ENCODE measurements at places on chromosomes 3 and 15.

DNA sequence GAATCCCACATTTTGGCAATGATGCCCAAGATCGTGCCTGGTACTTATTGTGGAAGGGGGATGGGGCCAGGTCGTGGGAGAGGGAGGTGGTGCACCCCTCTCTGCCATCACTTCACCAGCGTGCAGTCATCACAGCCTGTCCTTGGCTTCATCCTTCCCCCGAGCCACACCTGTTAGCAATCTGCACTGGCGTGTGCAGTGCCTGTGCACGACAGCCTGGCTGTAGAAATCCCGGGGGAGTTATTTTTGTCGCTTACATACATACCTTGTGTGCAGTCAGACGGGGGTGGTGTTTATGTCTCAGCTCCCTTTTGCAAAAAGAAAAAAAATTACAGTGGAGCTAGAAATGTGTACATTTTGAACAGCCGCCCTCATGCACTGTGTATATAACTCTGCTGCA, 216.0 kb downstream of the TLE3 start:
- DNase-seq = no peak

GRCh38 chr3:190127195-190127594, 6.5 kb upstream of the P3H2 start:
- DNase-seq = no peak

DNA sequence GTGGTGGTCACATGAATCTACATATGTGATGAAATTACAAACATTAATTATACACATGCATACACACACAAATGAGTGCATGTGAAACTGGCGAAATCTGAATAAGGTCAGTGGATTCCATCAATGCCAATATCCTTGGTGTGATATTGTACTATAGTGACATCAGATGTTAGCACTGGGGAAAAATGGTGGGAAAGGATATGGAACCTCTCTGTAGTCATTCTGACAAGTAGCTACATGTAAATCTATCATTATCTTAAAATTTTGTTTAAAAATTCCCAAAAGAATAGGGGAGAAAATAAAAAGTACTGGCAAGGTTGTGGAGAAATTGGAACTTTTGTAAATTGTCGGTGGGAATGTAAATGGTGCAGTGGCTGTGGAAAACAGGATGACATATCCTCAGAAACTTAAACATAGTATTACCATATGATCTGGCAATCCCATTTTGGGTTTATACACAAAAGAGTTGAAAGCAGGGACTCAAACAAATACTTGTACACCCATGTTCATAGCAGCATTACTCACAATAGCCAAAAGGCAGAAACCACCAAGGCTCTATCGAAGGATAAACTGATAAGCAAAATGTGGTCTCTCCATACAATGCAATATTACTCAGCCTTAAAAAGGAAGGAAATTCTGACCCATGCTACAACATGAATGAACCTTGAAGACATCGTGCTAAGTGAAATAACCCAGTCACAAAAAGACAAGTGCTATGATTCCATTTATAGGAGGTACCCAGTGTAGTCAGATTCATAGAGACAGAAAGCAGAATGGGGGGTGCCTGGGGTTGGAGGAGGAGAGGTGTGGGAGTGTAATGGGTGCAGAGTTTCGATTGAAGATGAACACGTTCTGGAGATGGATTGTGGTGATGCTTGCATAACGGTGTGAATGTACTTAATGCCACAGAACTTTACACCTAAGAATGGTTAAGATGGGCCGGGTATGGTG, 25.3 kb upstream of the HRH1 start:
- no peak for DNase-seq

DNA sequence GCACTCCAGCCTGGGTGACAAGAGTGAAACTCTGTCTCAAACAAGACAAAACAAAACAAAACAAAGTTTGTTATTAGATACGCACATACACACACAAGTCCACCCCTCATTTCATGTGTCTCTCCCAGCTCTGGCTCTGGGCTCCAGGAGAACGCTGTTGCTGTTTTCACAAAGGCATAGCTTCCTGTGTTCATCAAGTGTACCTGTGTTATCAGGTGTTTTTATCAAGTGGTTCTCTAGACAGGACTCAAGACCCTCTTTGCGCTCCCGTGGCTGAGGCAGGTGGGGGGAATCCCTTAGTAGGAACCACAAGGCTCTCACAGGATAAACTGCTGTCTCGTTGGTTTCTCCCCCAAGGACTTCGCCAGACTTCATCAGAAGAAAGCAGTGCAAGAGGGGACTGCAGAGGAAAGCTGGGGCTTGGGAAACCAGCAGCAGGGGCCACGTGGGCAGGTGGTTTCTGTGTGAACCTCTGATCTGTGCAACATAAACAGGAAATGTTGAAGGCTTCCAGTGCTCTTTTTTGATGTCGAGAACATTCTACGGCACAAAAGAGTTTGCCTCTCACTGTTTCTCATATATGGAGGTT, 6.9 kb upstream of the PPP1R2 start:
- no peak for DNase-seq

DNA sequence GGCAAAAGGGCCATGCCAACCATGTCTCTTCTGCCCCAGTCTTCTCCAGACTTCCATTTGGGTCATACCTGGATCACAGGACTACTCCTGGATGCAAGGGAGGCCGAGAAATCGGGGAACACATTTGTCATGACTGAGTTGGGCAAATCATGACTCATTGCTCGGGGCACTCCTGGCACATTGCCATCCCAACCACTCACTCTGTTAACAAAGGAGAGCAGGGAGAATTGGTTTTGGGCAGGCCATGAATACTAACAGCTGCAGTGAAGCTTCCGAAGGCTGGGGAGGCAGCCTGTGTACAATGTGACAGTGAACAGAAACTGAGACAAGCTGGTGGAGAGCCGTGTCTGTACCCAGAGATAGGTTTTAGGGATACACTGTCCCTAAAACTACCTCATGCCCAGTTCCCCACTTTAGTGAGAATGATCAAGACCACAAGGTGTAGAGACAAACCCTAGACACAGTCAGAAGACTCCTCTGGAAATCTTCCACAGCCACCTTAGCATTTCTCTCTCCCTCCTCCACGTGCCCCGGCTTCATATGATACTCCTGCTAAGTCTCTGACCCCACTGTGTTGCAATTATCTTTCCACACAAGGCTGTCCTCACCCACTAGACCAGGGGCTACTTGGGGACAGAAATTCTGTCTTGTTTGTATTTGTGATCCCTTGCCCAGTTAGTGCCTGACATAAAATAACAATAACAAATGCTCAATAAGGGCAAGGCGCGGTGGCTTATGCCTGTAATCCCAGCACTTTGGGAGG, 10.5 kb upstream of the BUB1B start:
- DNase-seq = no peak

- DNase-seq = no peak
These were observed 57.8 kb upstream of the TBC1D5 start for GRCh38 chr3:17800232-17800631.

DNA sequence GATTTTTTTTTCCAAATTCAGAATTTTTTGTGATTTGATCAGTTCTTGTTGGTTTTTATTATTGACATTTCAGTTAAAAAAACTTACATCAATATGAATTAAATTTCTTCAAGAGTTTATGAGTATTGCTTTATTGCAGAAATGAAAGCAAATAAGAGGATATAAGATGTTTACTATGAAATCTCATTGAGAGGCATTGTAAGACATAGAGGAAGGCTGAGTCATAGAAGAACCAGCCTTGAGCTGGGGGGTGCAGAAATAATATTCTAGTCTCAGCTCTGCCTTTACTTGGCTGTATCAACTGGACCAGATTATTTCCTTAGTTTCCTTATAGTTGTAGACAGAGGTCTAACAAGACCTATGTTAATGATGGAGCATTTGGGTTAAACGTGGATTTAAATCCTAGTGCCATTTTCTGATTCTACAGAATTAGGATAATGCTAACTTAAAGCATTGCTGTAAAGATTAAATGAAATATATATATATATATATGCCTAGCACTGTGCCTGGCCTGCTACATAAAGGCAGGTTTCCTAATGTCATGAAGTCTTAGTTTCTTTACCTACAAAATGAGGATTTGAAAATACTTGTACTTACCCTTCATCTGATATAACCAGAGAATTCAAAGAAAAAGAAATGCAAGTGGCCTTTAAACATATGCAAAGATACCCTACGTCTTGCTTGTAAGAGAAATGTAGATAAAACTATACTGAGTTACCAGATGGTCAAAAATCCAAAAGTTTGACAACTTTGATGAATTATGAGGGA, 7.3 kb downstream of the FAM98B start:
- no peak for DNase-seq

GRCh38 chr3:173932624-173933023, 535.1 kb downstream of the NLGN1 start:
- DNase-seq = no peak

GRCh38 chr15:76062286-76062685, 2.5 kb downstream of the TMEM266 start:
- DNase-seq = no peak

GRCh38 chr15:86644339-86644738, 564.7 kb downstream of the AGBL1 start:
- DNase-seq = no peak

DNA sequence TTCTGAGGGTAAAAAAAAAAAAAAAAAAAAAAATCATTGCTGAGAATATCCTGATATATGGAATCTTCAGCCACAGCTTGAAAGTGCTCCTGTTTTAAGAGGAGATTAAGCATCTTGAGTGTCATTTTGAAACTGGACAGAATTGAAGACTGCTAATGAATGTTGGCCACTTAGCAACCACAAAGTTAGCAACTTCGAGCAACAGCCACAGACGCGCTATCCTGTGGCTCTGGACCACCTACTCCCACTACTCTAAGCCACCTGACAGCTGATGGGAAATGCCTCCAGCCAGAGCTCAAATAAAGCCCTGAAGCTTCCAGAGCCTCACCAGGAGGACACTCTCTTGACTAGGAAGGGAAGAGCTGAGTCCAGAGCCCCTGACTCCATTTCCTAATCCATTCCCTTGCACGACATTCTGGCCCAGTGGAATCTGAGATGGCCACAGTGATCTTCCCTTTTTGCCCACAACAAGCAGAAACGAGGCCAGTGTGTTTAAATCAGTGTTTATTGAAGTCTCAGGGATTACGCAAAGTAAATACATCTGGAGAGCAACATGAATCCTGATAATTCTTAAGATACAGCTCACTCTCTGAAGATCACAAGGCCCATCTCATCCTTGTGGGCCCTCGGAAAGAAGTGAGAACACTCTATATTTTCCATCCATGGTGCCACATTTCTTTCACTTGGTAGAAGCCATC, 58.6 kb downstream of the TMEM212 start:
- no peak for DNase-seq

GRCh38 chr3:167909504-167909896, 174.0 kb downstream of the SERPINI1 start:
- no peak for DNase-seq

DNA sequence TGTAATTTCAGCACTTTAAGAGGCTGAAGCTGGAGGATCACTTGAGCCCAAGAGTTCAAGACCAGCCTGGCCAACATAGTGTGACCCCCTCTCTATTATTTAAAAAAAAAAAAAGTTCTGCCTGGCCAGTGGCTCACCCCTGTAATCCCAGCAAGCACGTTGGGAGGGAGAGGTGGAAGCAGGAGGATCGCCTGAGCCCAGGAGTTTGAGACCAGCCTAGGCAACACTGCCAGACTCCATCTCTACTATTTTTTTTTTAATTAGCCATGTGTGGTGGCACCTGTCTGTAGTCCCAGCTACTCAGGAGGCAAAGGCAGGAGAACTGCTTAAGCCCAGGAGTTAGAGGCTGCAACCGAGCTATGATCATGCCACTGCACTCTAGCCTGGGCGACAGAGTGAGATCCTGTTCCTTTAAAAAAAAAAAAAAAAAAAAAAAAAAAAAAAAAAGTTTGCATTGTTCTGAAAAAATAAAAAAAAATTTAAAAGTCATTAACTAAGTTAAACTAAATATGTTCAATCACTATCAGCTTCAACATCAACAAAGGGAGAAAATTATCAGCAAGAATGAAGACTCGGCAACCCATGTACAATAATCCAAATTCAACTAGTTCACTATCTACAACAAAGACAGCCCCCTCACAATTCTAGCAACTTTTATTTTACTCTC, 1.9 kb downstream of the RAF1 start:
- no peak for DNase-seq

GRCh38 chr15:74464897-74465296, 3.9 kb upstream of the UBL7 start:
- no peak for DNase-seq

DNA sequence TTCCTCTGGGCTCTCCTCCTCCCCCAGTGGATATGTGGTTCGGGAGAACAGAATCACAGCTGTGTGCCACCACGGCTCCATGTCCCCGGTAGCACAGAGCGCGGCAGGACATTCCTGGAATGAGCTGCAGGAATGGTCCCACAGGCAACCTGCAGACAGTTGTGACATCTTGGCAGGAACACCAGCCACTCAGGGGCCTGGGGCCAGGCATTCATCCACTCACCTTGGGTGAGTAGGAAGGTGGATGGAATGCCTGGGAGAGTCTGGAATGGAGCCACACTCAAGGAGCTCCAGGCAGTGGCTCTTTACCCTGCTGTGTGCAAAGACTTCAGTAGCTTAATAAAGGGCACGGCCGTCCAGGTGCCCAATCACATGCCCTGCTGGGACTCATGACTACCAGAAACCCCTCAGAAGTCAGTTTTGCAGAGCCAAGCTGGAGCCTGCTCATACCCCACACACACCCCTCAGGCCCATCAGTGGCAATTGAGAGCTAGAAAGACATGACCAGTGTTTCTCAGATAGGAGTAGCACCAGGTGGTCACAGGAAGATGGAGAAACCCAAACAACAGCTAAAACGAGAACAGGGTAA, 117.3 kb upstream of the PRR20G start:
- no peak for DNase-seq
